ENCODE measurements at places on chromosomes 6 and 20.

DNA sequence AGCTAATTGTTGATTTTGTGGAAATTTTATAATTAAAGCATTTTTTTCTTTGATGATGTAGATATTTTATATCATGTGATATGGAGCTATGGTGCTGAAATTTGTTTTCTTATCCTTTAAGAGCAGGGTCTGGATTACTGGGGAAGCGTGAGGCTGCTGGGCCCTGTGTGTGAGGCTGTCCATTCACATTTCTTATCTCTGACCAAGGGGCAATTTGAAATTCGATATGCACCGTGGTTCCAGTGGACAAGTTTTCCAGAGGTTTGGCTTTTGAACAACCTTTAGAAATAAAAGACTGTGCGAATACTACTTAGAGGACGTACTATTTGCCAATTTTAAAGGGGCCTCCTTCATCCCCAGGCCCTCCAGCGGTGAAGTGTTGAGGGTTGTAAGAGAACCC lies 3.7 kb downstream of the ERMARD start:
- no peak for DNase-seq

GRCh38 chr6:13375360-13375878 lies 47.1 kb upstream of the TBC1D7 start:
- peak; percentile 30 for DNase-seq

DNA sequence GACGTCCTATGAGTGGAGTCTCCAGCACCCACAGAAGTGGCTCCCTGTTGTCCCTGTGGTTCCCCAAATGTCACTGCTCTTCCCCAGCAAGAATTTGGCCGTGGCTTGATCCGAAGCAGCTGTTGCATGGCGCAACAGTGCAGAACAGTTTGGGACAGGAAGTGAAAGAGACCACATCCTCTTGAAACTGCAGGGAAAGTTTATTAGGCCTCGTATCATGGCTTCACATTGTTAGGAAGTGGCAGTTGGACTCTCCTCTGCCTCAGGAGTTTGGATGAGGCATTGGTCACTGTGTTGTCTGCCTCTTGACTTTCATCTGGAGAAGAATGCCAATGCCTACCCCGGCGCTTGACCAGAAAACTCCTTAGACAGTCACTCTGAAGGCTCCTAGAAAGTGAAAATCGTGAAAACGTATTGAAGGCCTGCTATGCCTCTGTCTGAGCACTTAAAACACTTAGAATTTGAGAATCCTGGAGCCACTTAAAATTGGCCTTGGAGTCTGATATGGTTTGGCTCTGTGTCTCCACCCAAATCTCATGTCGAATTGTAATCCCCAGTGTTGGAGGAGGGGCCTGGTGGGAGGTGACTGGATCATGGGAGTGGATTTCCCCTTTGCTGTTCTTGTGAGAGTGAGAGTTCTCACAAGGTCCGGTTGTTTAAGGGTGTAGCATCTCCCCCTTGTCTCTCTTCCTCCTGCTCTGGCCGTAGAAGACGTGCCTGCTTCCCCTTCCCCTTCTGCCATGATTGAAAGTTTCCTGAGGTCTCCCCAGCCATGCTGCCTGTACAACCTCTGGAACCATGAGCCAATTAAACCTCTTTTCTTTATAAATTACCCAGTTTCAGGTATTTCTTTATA lies 334.9 kb upstream of the JARID2 start:
- no peak for DNase-seq

GRCh38 chr6:90107771-90108282 lies 188.8 kb downstream of the BACH2 start:
- no peak for DNase-seq

GRCh38 chr6:113306552-113307145 lies 550.5 kb upstream of the MARCKS start:
- DNase-seq = peak; percentile 2

DNA sequence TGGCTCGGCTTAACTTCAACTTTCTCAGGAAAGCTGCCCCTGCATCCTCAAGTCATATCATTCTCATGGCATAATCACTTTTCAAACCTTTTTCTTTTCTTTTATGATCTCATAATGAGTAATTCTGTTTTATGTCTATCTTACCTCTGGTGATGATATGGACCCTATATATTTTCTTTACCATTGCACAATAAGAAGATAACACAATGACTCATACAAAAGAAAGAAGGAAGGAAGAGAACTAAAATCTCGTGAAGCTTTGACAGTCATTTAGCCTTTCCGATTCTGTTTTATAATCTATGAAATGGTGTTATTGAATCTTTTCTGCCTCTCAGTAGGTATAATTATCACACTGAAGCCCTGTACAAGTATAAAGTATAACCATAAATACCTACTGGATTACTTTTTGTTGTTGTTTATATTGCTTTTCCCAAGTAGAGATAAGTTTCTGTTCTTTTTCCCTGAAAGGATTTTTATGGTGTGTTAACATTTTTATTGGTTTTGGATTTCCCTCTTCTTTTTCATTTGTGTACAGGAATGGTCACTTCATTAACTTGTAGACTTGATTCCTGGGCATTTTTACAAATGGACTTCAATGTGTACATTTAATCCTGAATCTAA lies 300.9 kb downstream of the LAMA2 start:
- no peak for DNase-seq

DNA sequence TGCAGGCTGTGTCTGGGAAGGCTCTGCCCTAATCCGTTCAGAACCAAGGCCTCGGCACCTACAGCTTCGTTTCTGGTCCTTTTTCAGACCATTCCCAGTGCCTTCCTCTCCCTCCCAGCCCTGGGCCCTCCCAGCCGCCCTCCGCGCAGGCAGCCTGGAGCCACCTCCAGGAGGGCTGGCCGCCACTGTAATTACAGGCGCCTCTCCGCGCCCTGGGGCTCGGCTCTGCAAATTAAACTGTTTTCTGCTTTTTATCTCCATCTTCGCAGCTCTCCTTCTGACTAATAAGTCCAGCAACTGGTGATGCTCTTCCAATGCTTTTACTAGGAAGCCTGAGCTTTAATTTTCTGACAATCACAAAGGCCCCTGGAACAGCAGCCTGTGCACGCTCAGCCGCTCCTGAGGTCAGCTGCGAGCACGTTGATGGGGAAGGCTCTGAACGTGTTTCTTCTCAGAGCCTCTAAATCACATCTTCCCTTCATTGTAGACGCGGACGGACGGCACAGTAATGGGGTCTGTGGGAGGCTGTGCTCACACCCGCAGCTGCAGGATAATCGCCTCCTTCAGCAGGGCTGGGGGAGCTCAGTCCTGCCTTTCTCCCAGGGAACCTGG lies 194.6 kb downstream of the DLL1 start:
- no peak for DNase-seq

DNA sequence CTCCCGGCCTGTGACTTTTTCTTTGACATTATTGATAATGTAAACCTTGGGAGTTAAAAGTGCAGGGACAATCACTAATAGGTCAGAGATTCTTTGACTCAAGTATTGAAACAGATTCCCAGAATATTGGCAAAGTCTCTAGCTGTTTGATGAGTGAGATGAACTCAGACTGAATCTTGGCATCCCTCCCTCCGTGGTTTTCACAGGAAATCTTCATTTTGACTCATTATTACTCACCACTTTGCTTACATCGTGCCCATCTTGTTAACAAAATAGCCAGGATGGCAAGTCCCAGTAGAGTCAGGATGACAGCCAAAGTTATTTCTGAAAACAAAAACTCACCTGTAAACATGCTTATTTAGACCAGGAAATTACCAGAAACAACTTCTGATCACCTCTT lies 2.0 kb downstream of the TSBP1 start:
- DNase-seq = no peak

Data from stimulated activated CD4-positive, alpha-beta T cell treated with anti-CD3 and anti-CD28 coated beads, Interleukin-1b, Interleukin-23, amount 100 ng/mL, for 24 hours (primary cell).